ENCODE measurements at places on chromosomes 2 and 18. TPM values are rescaled to one million over a fixed set of nuclear protein-coding genes. Genes with fewer than 3 reads are reported as not detected.

DNA sequence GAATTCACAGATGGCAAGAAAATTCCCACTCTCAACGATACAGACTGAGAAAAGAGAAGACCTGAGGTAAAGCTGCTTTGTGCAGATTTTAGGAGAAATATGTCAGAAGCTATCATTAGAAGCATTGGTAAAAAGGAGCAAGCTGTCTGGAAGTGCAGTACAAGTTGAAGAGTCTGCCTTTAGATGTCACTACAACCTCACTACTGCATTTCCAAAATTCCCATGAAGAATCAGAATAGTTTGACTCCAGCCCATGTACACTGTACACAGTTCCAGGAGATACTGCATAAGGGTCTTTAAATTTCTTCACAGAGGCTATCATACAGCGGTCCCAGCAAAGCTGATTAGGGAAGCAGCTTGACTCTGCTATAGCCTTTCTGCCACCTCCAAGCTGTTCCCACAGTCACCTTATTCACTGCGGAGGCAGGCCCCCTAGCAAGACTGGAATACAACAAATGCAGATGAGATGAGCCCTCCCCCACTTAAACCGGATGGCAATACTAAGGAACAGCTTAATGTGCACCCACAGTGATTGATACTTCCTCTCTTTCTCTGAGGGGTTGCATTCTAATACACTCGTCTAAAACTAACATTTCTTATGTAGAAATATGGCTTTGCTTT lies 527.4 kb downstream of the TMEM182 start:
- no peak for DNase-seq
- H3K27ac ChIP-seq, result no peak overlapping the region
- no peaks in the 10 kb centered on the region for H3K4me1 ChIP-seq
- H3K4me3 ChIP-seq, result no peak overlapping the region

DNA sequence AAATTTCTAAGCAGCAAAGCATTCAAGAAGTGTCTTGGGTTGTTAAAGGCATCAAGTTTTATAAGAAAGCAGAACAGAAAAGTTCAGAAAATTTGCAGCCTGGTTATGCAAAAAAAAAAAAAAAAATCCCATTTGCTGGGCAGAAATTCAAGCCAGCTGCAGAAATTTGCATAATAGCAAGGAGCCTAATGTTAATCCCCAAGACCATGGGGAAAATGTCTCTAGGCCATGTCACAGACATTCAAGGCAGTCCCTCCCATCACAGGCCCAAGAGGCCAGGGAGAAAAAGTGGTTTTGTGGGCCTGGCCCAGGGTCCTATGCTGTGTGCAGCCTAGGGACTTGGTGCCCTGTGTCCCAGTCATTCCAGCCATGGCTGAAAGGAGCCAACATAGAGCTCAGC lies 269.0 kb upstream of the SLC39A10 start:
- DNase-seq, result no peak
- no peaks in the 10 kb centered on the region for H3K4me1 ChIP-seq
- no peak overlapping the region for H3K27ac ChIP-seq
- H3K36me3 ChIP-seq, result no peaks in the 10 kb centered on the region

GRCh38 chr2:10588931-10589330 lies 100.8 kb downstream of the NOL10 start:
- no peaks in the 10 kb centered on the region for H3K36me3 ChIP-seq
- H3K4me1 ChIP-seq, result peaks cover 4% of the 10 kb centered on the region
- H3K4me3 ChIP-seq, result no peak overlapping the region
- no peaks in the 10 kb centered on the region for H3K27me3 ChIP-seq
- DNase-seq, result no peak

DNA sequence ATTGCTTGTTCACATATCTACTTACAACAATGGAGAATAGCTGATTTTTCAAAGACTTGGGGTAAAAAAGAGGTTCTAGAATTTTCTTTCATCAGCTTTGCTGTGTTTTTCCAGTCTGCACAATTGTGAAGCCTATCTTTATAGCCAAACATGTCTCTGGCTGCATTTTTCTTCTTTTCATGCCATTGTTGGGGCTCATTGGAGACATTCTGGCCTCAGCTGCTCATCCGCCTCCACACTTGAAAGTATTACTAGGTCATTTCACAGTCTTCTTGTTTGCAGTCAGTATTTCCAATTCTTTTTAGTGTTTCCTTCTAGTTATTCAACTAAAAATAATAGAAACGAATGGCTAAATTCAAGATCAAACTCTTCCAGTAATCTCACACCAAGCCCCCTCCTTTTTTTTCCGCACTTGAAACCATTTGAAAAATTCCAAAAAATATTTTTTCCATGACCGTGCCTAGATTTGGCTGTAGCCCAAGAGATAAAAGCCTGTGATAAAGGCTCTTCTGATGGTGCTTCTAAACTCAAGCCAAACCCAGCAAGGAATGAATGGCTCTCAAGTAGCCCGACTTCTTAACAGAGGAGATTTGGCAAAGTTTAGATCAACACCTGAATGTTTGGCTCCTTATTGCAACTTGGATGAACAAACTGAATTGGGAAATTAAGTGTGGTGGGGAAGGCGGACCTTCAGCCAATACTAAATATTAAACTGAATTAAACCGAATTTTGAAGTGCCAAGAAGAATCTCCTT lies 103.4 kb downstream of the NRP2 start:
- H3K4me1 ChIP-seq, result no peaks in the 10 kb centered on the region
- no peaks in the 10 kb centered on the region for H3K27me3 ChIP-seq
- no peaks in the 10 kb centered on the region for H3K36me3 ChIP-seq
- no peak overlapping the region for H3K27ac ChIP-seq
- no peak overlapping the region for H3K4me3 ChIP-seq
- no peak for DNase-seq

DNA sequence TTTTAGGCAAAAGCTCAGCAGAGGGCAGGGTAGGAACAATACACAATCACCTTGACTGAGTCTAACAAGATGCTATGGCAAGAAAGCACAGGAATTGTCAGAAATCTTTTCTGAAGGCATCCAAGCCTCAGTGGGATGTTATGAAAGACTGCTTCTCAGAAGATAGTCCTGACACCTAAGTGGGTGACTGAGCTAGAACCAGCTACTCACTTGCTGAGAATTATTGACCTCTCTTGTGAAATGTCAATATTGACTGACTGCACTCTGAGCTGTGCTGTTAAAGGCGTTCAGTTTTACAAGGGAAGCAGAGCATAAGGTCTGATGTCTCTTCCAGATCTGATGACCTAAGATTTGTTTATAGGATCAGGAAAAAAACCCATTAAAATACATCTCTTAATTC lies 46.1 kb downstream of the TACR1 start:
- DNase-seq, result no peak
- no peak overlapping the region for H3K4me3 ChIP-seq
- H3K27ac ChIP-seq, result no peak overlapping the region
- no peaks in the 10 kb centered on the region for H3K27me3 ChIP-seq
- H3K4me1 ChIP-seq, result no peaks in the 10 kb centered on the region

GRCh38 chr2:241198381-241199279 lies 10.2 kb downstream of the ANO7 start:
- no peak overlapping the region for H3K4me3 ChIP-seq
- DNase-seq, result no peak
- H3K4me1 ChIP-seq, result no peaks in the 10 kb centered on the region
- H3K27ac ChIP-seq, result no peak overlapping the region
- no peaks in the 10 kb centered on the region for H3K27me3 ChIP-seq

GRCh38 chr18:42814618-42815017 lies 300.9 kb downstream of the RIT2 start:
- H3K4me3 ChIP-seq, result no peak overlapping the region
- H3K27ac ChIP-seq, result no peak overlapping the region
- H3K36me3 ChIP-seq, result no peaks in the 10 kb centered on the region

DNA sequence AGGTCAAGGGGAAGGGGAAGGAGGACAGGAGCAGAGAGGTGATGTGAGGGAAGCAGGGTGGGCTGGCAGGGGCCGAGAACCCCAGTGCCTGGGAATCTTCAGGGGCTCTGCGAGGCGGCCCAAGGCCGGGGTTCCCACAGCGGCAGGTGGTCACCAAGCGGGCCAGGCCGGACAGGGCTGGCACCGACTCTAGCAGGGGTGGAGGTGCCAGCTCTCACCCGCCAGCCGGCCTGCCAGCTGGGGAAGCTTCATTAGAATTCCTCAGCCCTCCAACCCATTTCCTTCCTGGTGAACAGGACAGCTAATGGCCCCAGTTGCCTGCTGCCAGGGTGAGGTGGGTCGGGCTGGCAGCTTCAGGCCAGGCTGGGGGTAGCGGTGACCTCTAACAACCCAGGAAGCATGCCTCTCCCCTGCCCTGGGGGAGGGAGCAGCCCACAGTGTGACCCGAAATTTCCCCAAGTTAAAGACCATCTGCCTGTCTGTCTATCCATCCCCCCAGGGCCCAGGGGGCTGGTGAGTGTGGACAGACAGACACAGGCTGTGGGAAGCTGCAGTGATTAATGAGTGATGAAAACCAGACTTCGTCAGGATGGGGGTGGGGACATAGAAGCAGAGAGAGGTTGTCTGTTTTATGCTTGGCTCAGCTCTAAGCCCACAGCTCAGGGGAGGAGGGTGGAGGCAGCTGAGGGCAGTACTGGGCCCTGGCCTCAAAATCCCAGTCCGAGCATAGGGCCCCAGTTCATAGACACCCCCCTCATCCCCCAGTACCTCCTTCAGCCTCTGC lies 144.1 kb downstream of the ZFP36L2 start:
- H3K4me1 ChIP-seq, result no peaks in the 10 kb centered on the region
- peak overlapping the region; percentile 73 for H3K27ac ChIP-seq
- no peaks in the 10 kb centered on the region for H3K27me3 ChIP-seq
- no peaks in the 10 kb centered on the region for H3K36me3 ChIP-seq

- no peaks in the 10 kb centered on the region for H3K27me3 ChIP-seq
- DNase-seq, result no peak
- H3K4me1 ChIP-seq, result no peaks in the 10 kb centered on the region
These were observed 82.8 kb upstream of the HAAO start for GRCh38 chr2:42874949-42875801.

DNA sequence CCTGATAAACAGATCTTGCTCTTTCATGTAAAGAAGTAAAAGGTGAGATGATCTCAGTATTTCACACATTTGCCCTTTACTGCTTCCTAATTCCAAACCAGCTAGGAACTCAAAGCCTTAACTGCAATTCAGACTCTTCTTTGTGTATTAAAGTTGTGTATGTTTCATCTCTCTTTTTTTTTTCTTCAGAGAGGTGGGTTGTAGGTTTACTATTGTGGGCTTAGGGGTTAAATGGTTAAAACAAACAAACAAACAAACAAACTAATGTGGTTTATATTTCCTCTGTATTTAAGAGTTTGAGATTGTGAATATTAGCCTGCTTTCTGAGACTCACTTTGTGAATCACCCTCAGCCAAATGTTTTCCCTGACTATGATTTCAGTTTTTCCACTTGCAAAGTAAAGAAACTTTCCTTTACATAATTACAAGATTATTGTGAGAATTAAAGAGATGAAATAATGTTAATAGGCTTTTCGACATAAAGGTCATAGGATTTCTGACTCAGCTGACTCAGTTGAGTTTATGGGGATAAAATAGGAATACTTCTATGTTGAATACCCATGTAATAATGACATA lies 2.8 kb downstream of the GULP1 start:
- no peak overlapping the region for H3K4me3 ChIP-seq
- DNase-seq, result no peak
- peak overlapping the region; percentile 73 for H3K27ac ChIP-seq
- H3K36me3 ChIP-seq, result no peaks in the 10 kb centered on the region
- H3K27me3 ChIP-seq, result no peaks in the 10 kb centered on the region
- H3K4me1 ChIP-seq, result no peaks in the 10 kb centered on the region

- peak within 1 kb of the TSS; percentile 54 for H3K27ac ChIP-seq
- no peaks in the 10 kb centered on the region for H3K4me1 ChIP-seq
- no peaks in the 10 kb centered on the region for H3K36me3 ChIP-seq
- H3K4me3 ChIP-seq, result peak within 1 kb of the TSS; percentile 35
- DNase-seq, result peak; percentile 72
These were observed at the start of gene IGFBP5 for GRCh38 chr2:216695401-216695821. TSS of gene IGFBP5 (minus strand) at chr2:216695549. CDS start at chr2:216694775, 774 bp downstream.

DNA sequence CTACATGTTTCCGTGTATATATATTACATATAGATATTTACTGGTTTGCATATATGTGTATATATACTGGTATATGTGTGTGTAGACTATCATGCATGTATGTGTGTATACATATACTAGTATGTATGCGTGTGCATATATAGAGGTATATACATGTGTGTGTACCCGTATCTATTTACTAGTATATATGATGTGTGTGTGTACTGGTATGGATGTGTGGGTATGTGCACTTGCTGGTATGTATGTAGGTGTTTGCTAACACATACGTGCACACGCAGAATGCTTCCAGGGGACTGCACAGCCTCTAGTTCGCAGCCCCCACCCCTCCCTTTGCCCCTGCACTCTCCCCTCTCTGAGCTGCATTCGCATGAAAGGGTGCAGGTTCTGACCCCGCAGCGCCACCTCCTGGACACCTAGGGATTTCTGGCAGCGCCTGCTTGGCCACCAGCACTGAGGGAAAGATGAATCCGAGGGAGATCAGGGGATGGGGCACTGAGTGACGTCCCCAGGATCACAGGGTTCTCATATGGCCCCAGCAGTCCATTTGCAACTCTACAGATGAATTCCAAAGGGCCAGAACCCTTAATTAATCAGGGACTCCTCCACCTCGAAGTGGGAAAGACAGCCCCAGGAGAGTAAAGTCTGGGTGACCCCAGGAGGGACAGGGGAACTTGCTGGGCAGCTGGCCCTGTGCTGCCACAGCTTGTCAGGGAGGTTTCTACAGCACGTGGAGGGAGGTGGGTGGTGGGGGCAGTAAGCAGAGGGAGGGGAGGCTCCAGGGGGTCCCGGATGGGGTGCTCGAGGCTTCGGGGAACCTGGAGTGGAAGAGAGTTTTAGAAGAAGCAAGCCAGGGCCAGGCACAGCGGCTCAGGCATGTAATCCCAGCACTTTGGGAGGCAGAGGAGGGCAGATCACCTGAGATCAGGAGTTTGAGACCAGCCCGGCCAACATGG lies 66.8 kb upstream of the ASAP2 start:
- no peaks in the 10 kb centered on the region for H3K27me3 ChIP-seq
- peaks cover 16% of the 10 kb centered on the region for H3K4me1 ChIP-seq
- peak; percentile 92 for DNase-seq
- H3K27ac ChIP-seq, result no peak overlapping the region

GRCh38 chr2:68206793-68207192 lies 45.5 kb downstream of the PPP3R1 start:
- peaks cover 3% of the 10 kb centered on the region for H3K4me1 ChIP-seq
- no peaks in the 10 kb centered on the region for H3K36me3 ChIP-seq

DNA sequence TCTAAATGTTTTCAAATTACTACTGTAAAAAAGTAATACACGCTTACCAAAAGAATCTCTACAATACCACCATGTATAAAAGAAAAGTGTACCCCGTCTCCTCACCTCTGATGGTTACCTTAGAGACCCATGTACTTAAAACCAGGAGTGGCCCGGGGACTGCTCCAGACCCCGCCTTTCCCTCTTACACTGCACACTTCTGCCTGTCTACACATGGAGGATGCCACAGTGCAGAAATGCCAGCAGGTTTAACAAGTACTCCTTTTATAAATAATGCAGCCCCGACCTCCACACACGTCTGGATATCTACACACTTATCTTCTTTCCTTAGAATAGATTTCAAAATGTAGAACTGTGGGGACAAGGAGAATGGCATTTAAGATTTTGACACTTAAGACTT lies 5.3 kb downstream of the HDAC4 start:
- H3K4me3 ChIP-seq, result no peak overlapping the region
- H3K27me3 ChIP-seq, result no peaks in the 10 kb centered on the region
- H3K4me1 ChIP-seq, result peaks cover 2% of the 10 kb centered on the region
- no peak overlapping the region for H3K27ac ChIP-seq
- H3K36me3 ChIP-seq, result no peaks in the 10 kb centered on the region
- no peak for DNase-seq

GRCh38 chr2:20034218-20034617 lies 17.2 kb downstream of the LAPTM4A start:
- H3K4me3 ChIP-seq, result no peak overlapping the region
- H3K4me1 ChIP-seq, result no peaks in the 10 kb centered on the region
- H3K36me3 ChIP-seq, result peaks cover 4% of the 10 kb centered on the region

Gene ATP8B1
- total RNA-seq, result 359 TPM

Gene BCL11A
- 22.9 TPM for total RNA-seq

Gene POTEE
- total RNA-seq, result 0.11 TPM

Gene ACTG2
- total RNA-seq, result 25.4 TPM

Gene CREG2
- not detected for total RNA-seq

Gene C2orf78
- not detected for total RNA-seq

Gene CFAP53
- 0.44 TPM for total RNA-seq

Gene LRRTM4
- total RNA-seq, result 0.32 TPM

All from colonic mucosa (tissue), 4 donors.